Naive thymus-derived CD4-positive, alpha-beta T cell (primary cell): ENCODE measurements at places on chromosomes 1 and 21. TPM values are rescaled to one million over a fixed set of nuclear protein-coding genes. Genes with fewer than 3 reads are reported as not detected.

DNA sequence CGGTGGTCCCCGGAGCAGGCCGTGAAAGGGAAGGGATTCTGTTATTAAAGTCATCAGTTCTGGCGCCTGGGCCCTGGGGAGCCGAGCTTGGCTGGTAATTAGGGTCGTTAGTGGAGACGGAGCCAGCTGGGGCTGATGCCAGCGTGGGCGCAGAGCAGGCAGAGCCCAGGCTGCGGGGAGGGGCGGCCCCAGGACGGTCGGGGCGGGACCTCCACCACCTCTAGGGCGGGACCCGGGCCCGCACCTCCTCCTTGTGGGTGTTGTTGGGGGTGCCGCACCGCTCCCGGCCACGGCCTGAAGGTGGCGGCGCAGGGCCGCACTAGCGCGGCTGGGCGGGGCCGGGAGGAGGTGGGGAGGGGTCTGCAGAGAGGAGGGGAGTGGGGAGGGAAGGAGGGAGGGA, 470.6 kb downstream of the PTPRU start:
- H3K27ac ChIP-seq, result no peak overlapping the region
- no peaks in the 10 kb centered on the region for H3K27me3 ChIP-seq
- H3K4me1 ChIP-seq, result no peaks in the 10 kb centered on the region
- H3K4me3 ChIP-seq, result no peak overlapping the region
- H3K36me3 ChIP-seq, result no peaks in the 10 kb centered on the region
- DNase-seq, result no peak

DNA sequence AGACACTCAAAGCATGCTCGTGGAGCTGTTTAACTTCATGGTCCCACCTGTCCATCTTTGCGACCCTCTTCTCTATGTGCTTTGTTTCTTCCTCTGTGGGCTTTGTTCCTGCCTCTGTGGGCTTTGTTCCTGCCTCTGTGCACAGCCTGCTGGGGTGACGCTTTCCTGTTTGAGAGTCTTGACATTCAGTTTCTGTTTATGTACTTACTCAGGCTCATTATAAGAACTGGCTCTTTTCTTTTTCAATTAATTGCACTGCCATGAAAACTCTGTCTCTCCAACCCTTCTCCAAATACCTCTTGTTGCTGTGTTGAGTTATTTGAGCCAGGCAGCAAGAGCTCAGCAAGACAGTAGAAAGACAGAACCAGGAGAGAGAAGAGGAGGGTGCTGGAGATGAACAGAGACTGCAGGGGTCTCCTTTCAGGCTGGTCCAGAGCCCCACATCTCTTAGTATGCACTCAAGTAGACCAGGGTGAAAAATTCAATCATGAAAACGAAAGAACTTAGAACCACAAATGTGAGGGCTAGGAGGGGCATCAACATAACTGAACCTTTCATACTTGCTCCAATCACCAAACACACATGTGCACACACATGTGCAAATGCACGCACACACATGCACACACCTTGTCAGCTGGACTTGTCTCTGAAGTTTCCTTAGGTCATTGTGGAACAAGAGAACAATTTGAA, 88.3 kb upstream of the SGIP1 start:
- H3K4me3 ChIP-seq, result peak overlapping the region; percentile 25
- H3K27me3 ChIP-seq, result no peaks in the 10 kb centered on the region
- peak overlapping the region; percentile 72 for H3K27ac ChIP-seq

DNA sequence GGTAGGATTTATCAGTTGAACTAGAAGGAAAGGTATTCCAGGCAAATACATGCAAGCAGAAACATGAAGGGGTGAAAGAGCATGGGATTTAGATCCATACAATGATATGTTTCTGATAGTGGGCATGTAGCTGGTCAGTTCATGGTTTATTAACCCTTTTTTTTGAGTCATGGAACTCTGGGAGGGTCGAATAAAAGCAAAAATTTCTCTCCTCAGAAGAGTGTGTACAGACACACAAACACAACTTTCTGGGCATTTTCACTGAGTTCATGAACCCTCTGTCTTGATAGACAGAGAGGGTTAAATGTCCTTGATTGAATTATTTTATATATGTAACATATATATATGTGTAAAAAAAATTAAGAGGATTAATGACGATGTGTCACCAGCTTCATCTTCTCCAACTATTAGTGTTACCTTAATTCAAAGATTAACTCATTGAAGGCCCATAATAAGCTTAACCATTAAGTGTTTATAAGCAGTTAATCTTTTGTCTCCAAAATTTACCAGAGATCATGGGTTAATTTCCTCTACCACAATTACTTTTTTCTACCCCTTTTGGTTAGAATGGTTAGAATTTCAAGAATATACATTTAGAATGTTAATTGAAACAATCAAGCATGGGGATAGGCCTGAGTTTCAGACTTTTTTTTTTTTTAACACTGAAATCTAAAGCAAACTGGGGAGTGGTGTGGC, 4.6 kb downstream of the JUN start:
- H3K4me1 ChIP-seq, result peaks cover 8% of the 10 kb centered on the region
- no peaks in the 10 kb centered on the region for H3K27me3 ChIP-seq

DNA sequence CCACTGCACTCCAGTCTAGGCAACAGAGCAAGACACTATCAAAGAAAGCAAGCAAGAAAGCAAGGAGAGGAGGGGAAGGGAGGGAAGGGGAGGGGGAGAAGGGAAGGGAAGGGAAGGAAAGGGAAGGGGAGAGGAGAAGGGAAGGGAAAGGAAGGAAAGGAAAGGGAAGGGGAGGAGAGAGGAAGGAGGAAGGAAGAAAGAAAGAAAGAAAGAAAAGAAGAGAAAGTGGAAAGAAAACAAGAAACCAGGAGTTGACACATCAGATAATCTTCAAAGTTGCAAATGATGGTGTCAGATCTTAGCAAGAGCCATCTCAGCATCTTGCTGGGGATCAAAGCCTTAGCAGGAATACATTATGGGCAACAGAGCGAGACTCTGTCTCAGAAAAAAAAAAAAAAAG, 14.9 kb upstream of the CDA start:
- H3K36me3 ChIP-seq, result no peaks in the 10 kb centered on the region
- no peak for DNase-seq
- H3K4me1 ChIP-seq, result no peaks in the 10 kb centered on the region
- H3K27me3 ChIP-seq, result no peaks in the 10 kb centered on the region

GRCh38 chr21:33386222-33386784, 16.9 kb upstream of the IFNGR2 start:
- DNase-seq, result no peak
- H3K4me3 ChIP-seq, result no peak overlapping the region
- H3K27ac ChIP-seq, result no peak overlapping the region
- no peaks in the 10 kb centered on the region for H3K36me3 ChIP-seq

DNA sequence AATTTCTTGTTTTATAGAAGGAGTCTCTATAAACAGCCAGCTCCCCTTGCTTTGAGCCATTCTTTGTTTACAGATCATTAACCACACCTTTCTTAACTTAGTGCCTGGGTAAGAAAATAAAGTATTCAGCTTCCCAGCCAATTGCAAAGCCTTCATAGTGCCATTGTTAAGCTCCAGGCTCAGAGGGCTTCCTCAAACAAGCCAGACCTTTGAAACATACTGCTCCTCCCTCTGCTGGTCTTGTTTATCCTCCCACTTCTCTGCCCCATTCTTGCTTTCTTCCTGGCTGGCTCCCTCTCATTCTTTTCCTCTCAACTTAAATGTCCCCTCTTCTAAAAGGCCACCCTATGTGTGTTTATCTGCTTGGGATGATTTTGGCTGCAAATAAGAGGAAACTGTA, 319.4 kb upstream of the ST6GALNAC5 start:
- no peaks in the 10 kb centered on the region for H3K36me3 ChIP-seq
- no peaks in the 10 kb centered on the region for H3K4me1 ChIP-seq
- no peak overlapping the region for H3K27ac ChIP-seq
- no peaks in the 10 kb centered on the region for H3K27me3 ChIP-seq
- no peak overlapping the region for H3K4me3 ChIP-seq

GRCh38 chr1:105087506-105087905, 1337.8 kb downstream of the AMY1C start:
- no peaks in the 10 kb centered on the region for H3K27me3 ChIP-seq
- no peaks in the 10 kb centered on the region for H3K4me1 ChIP-seq
- no peak overlapping the region for H3K27ac ChIP-seq
- DNase-seq, result no peak
- no peaks in the 10 kb centered on the region for H3K36me3 ChIP-seq

DNA sequence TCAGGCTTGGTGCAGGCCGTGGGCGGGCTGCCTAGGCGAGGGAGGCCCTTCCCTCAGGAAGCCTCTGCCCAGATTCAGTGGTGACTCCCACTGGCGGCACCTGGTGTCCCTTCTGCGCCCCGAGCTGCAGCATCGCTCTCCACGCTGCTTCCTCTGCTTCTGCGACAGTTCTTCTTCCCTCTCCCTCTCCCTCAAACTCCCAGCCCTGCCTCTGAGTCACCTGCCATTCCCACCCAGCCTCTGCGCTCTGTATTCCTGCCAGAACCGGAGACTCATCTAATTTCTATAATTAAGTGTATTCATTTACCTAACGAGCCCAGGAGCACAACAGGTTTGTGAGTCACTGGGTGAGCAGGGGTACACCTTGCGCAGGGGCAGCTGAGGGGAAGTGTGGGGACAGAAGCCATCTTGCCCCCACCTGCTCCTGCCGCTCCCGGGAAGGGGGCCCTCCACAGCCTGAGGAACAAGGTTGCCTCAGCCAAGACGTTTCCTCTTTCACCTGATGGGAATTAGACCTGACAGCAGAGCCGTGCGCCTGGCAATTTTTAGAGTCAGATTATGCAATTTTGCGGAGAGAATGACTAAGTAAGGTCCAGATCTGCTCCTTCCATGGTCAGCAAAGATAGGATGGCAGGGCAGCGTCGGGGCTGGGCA, 19.4 kb downstream of the KCNC4 start:
- no peak overlapping the region for H3K27ac ChIP-seq
- no peaks in the 10 kb centered on the region for H3K27me3 ChIP-seq
- no peaks in the 10 kb centered on the region for H3K4me1 ChIP-seq
- DNase-seq, result no peak

GRCh38 chr1:73056826-73057225, 774.5 kb upstream of the NEGR1 start:
- DNase-seq, result no peak
- no peak overlapping the region for H3K27ac ChIP-seq
- H3K27me3 ChIP-seq, result no peaks in the 10 kb centered on the region
- H3K4me1 ChIP-seq, result no peaks in the 10 kb centered on the region
- H3K36me3 ChIP-seq, result no peaks in the 10 kb centered on the region
- no peak overlapping the region for H3K4me3 ChIP-seq

- no peak overlapping the region for H3K27ac ChIP-seq
- no peak overlapping the region for H3K4me3 ChIP-seq
Measured at GRCh38 chr1:119204197-119204960, 63.9 kb upstream of the WARS2 start.

DNA sequence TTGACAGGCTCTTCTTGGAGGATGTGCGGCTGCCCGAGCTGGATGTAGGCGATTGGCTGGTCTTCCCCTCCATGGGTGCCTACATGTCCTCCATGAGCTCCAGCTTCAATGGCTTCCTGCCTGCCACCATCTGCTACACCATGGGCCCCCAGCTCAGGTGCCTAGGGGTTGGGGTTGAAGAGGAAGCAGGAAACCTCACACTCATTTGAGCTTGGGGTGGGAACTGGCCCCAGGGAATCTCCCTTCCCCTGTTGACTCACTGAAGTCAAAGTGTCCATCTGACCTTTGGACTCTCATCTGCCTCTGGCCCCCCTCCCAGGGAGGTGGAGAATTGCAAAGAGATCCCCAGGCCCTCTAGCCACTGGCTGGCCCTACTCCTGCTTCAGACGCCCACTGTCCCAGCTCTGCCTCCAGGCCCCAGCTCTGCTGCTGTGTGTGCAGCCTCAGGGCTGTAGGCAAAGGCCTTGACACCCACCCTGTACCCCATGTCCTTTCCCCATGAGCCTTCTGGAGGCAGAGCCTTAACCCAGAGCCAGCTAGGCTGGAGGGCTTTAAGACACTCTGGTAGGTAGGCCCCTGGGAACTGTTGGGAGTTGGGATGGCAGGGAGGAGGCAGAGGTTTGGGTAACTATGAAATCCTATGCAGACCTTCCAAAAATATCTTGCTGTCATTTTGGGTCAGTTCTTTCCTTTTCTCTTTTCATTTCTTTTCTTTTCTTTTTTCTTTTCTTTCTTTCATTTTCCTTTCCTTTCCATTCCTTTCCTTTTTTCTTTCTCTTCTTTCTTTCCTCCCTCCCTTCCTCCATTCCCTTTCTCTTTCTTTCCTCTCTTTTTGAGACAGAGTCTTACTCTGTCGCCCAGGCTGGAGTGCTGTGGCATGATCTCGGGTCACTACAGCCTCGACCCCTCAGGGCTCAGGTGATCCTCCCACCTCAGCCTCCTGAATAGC, 66.9 kb upstream of the TINAGL1 start:
- DNase-seq, result no peak
- no peaks in the 10 kb centered on the region for H3K4me1 ChIP-seq
- no peaks in the 10 kb centered on the region for H3K27me3 ChIP-seq
- no peaks in the 10 kb centered on the region for H3K36me3 ChIP-seq
- no peak overlapping the region for H3K4me3 ChIP-seq

DNA sequence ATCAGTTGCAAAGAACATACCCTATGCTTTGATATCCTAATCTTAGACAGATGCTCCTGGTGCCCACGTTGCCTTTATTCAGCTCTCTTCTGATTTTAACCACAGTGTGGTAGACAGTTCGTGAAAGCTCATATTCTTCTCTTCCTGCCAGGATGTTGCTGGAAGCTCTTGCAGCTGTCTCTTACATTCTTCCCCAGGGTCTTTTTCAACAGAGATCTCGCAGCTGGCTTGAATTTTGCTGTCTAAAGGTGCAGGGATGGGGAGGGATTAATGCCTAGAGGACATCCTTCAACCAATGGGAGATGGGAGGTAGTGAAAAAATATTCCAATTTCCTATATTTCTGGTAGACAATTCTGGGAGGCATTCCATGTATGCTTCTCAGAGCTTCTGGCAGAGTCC, 150.0 kb upstream of the APP start:
- no peaks in the 10 kb centered on the region for H3K36me3 ChIP-seq
- H3K27me3 ChIP-seq, result no peaks in the 10 kb centered on the region
- H3K4me1 ChIP-seq, result no peaks in the 10 kb centered on the region
- no peak for DNase-seq
- no peak overlapping the region for H3K4me3 ChIP-seq

- H3K27me3 ChIP-seq, result no peaks in the 10 kb centered on the region
- H3K4me1 ChIP-seq, result no peaks in the 10 kb centered on the region
- no peak for DNase-seq
- no peaks in the 10 kb centered on the region for H3K36me3 ChIP-seq
- no peak overlapping the region for H3K4me3 ChIP-seq
Measured at GRCh38 chr1:53081384-53082066, 19.5 kb downstream of the PODN start.

- no peaks in the 10 kb centered on the region for H3K27me3 ChIP-seq
- no peak overlapping the region for H3K27ac ChIP-seq
- DNase-seq, result no peak
- H3K36me3 ChIP-seq, result peaks cover 13% of the 10 kb centered on the region
- H3K4me3 ChIP-seq, result no peak overlapping the region
Measured at GRCh38 chr1:223733898-223734852, 21.8 kb downstream of the CAPN2 start.

GRCh38 chr1:105359457-105359856, 1609.8 kb downstream of the AMY1C start:
- H3K27ac ChIP-seq, result no peak overlapping the region
- H3K27me3 ChIP-seq, result no peaks in the 10 kb centered on the region
- no peak for DNase-seq
- no peak overlapping the region for H3K4me3 ChIP-seq

GRCh38 chr1:116075990-116076389, 35.2 kb upstream of the MAB21L3 start:
- no peak for DNase-seq
- no peaks in the 10 kb centered on the region for H3K36me3 ChIP-seq
- H3K27ac ChIP-seq, result no peak overlapping the region

- H3K27ac ChIP-seq, result no peak overlapping the region
- no peak for DNase-seq
- H3K4me3 ChIP-seq, result no peak overlapping the region
- no peaks in the 10 kb centered on the region for H3K27me3 ChIP-seq
Measured at GRCh38 chr1:21318714-21319159, 28.5 kb upstream of the ECE1 start.

The OR14K1 gene
- not detected for total RNA-seq

The CRTC2 gene
- 119 TPM for total RNA-seq

The ZBTB8A gene
- not detected for total RNA-seq

The CATSPERE gene
- 1.0 TPM for total RNA-seq

The MYOG gene
- not detected for total RNA-seq

The PEAR1 gene
- 0.88 TPM for total RNA-seq
